ENCODE measurements at places on chromosomes 1 and 21. TPM values are rescaled to one million over a fixed set of nuclear protein-coding genes. Genes with fewer than 3 reads are reported as not detected.

Gene CITED4
- total RNA-seq = 12.3 TPM

Gene SETD4
- total RNA-seq = 30.9 TPM

DNA sequence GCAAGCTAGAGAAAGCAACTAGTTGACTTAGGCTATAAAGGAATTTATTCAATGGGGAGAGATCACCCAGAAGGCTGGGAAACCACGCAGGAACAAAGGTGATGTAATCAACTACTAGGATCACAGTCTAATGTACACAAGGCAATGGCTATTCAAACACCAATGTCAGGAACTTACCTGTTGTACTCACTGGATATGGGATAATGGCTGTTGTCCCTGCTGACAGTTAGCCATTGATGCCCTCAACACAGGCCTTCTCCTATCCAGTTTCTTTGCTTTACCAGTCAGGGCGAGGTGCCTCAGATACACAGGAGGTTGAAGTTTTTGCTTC lies 32.3 kb downstream of the C21orf91 start:
- DNase-seq = no peak

GRCh38 chr1:57866998-57867397 lies 443.1 kb upstream of the DAB1 start:
- no peak for DNase-seq

GRCh38 chr1:24096009-24096738 lies 15.8 kb downstream of the MYOM3 start:
- DNase-seq = no peak

Gene NUDT4B
- 0.80 TPM for total RNA-seq

- DNase-seq = no peak
These were observed 301.2 kb upstream of the ADGRL2 start for GRCh38 chr1:81499487-81499886.

DNA sequence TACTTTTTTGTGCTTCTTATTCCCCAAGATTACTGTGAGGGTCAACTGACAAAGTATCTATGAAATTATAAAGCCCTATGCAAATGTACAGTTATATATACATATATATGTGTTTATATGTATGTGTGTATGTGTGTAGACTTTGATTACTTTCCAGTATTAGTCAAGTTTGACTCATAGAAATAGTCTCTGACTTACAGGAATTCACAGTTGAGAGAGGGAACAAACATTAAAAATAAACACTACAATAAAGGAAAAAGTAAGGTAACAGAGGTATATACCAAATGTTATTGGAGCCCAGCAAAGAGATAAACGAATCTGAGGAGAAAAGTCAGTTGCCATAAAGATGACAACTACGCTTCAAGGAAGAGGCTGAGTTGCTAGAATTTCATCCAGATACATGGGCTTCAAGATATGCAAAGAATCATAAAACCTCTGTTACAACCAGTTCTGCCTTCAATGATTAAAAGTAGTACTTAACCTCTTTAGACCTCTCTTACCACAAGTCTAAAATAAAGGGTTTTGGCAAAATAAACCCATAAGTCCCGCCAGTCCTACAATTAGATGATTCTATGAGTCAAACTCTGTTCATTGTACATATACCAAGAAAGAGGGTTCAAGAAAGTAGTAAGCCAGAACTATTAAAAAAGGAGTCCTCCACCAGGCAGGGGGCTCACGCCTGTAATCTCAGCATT lies 7.2 kb downstream of the IFT25 start:
- no peak for DNase-seq

Gene FBXO44
- total RNA-seq = 14.7 TPM

DNA sequence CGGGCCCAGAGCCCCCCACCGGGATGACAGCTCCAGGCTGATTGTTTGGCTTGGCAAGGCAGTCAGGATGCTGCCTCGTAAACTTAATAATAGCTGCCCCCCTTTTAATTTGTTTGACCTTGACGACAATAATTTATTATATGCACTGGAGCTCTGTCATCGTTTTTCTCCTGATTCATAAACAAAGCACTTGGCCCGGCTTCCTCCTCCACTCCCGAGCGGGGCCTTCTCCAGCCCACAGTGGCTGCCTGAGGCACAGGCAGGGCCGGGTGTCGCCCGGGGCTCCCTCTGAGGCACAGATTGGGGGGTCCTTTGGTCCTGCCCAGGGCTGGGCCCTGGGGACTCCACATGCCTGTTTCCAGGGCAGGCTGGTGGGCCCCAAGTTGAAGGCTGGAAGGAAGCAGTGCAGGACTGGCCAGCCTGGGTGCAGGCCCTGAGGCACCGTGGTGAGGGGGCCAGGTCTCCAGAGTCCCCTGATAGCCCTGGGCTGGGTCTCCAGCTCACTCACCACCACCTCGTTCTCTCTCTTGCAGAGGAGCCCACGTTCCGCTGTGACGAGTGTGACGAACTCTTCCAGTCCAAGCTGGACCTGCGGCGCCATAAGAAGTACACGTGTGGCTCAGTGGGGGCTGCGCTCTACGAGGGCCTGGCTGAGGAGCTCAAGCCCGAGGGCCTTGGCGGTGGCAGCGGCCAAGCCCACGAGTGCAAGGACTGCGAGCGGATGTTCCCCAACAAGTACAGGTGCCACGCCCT lies 52.0 kb upstream of the ARHGEF16 start:
- peak; percentile 69 for DNase-seq

Gene LMOD1
- 16.6 TPM for total RNA-seq

GRCh38 chr21:16081304-16081703 lies 351.5 kb downstream of the USP25 start:
- DNase-seq = no peak

DNA sequence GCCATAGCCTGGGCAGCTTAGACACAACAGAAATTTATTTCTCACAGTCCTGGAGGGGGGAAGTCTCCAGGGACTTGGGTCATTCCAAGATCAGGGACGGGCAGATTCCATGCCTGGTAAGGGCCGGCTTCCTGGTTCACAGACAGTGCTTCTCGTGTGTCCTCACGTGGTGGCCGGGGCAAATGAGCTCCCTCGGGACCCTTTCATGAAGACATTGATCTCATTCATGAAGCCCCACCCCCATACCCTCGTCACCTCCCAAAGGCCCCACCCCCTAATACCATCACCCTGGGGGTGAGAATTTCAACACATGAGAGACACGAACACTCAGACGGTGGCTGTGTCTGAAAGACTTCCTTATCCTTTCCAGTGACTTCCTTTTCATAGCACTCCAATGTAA lies 51.5 kb downstream of the ACOT7 start:
- no peak for DNase-seq

Gene MCOLN3
- 18.9 TPM for total RNA-seq

GRCh38 chr1:162206749-162207635 lies 137.5 kb downstream of the NOS1AP start:
- no peak for DNase-seq

- no peak for DNase-seq
These were observed 31.4 kb upstream of the TMEM61 start for GRCh38 chr1:54949053-54949452.

GRCh38 chr1:66352792-66353191 lies 181.2 kb upstream of the SGIP1 start:
- no peak for DNase-seq

Gene VWA5B1
- total RNA-seq = 0.14 TPM

- DNase-seq = no peak
These were observed 44.0 kb downstream of the ETS2 start for GRCh38 chr21:38849776-38850175.

DNA sequence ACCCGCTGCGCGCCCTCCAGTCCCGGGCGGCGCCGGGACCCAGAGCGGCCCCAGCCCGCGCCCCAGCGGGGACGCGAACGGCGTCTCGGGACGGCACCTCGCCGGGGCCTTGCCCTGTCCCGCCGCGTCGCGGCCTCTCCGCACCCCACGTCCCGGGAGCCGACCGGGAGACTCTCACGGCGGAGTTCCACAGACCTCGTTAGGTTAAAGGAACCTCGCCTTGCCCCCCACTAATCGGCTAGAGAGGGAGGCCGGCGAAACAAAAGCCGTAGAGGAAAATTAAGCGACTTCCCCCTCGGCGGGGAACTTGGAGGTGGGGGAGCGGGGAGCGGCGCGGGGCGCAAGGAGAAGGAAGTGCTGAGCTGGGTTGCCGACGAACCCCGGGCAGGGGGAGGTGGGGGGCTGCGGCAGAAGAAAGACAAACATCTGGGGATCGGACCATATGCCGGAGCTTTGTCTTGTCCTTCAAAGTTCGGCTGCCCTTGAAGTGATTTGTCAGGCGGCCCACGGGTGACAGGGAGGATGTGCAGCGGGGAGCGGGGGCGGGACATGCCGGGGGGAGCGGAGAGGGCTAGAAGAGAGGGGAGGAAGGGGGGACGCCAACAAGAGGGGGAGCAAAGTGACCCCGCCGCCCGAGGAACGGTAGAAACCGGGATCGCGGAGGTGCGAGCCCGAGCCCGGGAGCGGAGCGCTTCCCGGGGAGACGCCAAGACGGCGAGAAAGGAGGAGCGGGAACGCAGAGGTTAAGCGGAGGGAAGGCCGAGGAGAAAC lies 120.0 kb upstream of the RRP15 start:
- DNase-seq = peak; percentile 61
